ENCODE measurements at places on chromosomes 13 and 19. TPM values are rescaled to one million over a fixed set of nuclear protein-coding genes. Genes with fewer than 3 reads are reported as not detected.

The KLF1 gene
- 0.31 TPM for total RNA-seq

The LYL1 gene
- 2.8 TPM for total RNA-seq

The KLK11 gene
- not detected for total RNA-seq

The PSMD8 gene
- 116 TPM for total RNA-seq

The FFAR1 gene
- total RNA-seq: not detected

The TNFRSF19 gene
- 15.7 TPM for total RNA-seq

The ZNF560 gene
- total RNA-seq: 0.63 TPM

The GRK1 gene
- total RNA-seq: 1.3 TPM

The ZNF816 gene
- total RNA-seq: 6.9 TPM

The EFNA2 gene
- 7.5 TPM for total RNA-seq

The KLK8 gene
- total RNA-seq: not detected

The GZMM gene
- not detected for total RNA-seq

The CEACAM3 gene
- total RNA-seq: not detected

The NDUFB7 gene
- 130 TPM for total RNA-seq

The ZNF154 gene
- total RNA-seq: 81.7 TPM

The GJA3 gene
- total RNA-seq: not detected

The SMIM7 gene
- total RNA-seq: 63.2 TPM

The URAD gene
- not detected for total RNA-seq

The ZNF534 gene
- total RNA-seq: 9.4 TPM

The ZNF790 gene
- 25.0 TPM for total RNA-seq
